ENCODE measurements at places on chromosomes 5 and 9.

- peak; percentile 87 for DNase-seq
These were observed 15.0 kb downstream of the HMHB1 start for GRCh38 chr5:143826951-143827444.

- DNase-seq = no peak
These were observed 31.1 kb downstream of the MEGF9 start for GRCh38 chr9:120683150-120683549.

GRCh38 chr5:151665613-151666012, 21.1 kb downstream of the SPARC start:
- no peak for DNase-seq

GRCh38 chr5:125461641-125462072, 715.2 kb upstream of the ZNF608 start:
- DNase-seq = no peak

- no peak for DNase-seq
These were observed 178.8 kb upstream of the HAPLN1 start for GRCh38 chr5:83899326-83899970.

DNA sequence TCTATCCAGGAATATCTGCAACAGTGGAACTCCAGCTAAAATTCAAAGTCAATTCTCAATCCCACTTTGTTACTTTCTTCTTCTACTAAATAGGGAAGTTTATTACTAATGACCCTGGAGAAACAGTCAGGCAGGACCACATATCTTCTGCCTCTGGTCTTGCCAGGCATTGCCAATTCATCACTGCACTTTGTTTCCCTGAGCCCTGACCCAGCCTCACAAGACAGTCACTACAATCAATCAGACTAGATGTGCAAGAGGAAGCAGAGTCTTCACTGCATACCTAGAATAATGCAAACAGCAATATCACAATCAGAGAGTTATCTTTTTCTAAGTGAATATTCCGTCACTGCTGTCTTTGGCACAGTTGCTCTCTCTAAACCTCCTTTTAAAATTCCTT, 74.9 kb upstream of the GAS1 start:
- DNase-seq = no peak

DNA sequence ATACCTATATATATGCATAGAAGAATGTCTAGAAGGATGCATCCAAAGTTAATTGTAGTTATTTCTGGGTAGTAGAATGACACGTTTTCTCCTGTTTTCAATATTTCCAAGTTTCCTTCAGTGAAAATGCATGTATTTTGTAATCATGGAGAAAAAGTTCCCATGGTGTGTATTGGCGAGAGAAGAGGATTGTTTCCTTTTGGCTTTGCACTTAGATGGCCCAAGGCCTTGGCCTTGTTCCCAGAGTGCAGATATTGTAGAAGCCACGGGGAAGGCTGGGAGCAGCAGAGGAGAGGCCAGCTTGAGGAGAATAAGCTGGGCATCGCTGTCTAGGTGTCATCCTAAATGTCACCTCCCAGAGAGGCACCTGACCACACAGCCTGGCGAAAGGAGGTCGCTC, 44.0 kb downstream of the IRF1 start:
- no peak for DNase-seq

DNA sequence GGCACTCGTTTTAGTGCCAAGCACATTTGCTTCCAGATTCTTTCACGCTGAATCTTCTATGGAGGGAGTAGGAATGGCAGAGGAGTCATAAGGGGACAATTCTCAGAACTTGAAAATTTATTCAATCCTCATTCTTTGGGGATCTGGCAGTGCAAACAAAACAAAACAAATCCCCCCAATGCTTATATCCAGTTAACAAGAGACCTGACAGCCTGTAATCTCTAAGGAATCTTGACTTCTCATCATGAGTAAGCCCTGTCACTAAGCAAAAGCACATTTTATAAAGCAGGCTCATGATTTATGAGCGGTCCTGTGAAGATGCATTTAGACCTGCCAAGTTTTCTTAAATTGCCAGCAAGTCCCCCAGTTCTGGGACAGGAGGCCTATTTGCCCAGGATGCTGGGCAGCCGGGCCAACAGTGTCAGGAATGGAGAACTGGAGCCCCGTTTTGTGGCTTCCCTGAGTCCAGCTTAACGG, 513.9 kb downstream of the CTNND2 start:
- DNase-seq = no peak

DNA sequence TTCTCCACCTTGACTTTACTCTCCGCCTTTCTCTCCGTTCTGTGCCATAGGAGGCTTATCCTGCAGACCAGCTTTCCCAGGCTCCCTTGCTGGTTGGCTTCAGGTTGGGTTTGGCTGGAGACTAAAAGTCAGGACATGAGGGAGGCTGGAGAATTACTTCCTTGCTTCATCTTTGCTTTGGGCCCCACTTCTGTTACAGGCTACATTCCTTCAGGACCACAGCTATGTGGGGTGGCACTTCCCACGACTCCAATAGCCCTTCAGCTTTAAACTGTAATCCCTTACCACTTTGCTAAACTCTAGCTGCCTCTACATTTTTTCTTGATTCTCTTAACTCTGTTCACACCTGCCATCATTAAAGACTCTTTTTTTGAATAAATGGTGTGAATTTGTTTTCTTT, 186.7 kb upstream of the NR4A3 start:
- DNase-seq = no peak

DNA sequence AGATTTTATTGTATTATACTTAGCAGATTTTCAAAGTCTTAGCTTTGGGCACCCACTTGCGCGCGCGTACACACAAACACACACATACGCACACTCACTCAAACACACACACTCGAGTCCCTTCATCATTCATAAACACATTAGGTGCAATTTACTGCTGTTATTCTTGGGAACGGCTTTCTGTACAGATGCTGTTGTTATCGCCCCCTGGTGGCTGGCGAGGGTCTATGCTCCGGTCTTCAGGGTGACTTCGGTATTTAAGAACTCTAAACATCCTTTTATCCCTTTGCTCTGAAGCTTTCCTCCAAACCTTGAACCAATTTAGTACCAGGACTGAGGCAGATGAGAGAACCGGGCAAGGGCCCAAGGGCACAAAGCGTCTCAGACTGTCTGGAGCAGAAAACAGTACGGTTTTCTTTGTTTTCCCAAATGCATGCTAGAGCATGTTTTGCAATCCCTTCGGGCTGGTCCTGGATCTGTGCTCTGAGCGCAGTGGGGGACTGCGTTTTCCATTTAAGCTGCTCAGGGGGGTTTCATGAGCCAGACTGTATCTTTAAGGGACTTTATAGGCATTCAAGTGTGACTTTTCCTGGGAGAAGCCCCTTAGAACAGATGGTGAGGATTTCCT, 1.7 kb upstream of the SLIT3 start:
- DNase-seq = peak; percentile 67

DNA sequence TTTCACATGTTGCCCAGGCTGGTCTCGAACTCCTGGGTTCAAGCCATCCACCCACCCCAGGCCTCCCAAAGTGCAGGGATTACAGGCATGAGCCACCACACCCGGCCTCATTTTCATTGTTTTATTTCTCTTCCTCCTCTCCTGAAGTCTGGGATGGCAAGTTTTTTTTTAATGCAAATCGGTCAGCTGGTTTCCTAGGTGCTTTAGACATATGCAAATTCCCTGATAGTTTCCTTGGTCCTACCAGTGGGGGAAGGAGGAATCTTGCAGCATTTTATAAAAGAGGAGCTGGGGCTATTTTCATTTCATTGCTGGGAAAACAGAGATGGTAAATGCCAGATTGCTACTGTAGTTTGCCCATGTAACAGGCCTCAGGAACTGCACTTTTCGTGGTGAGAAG, 179.4 kb downstream of the ACTL7B start:
- no peak for DNase-seq

DNA sequence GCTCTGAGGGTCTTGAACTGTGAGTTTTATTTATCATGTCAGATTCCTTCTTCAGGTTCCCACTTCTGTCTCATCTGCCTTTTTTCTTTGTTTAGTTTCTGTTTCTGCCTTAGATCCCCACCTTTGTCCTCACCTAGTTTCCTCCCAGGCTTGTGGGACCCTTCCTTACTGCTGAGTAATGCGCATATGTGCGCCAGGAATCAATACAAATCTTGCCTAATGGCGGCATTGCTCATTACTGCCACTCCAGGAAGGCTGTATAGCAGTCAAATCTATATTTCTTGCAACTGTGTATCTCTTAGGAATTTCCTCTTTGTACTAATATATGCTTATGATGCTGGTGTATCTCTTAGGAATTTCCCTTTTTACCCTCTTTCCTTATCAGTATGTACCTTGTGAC, 465.4 kb downstream of the DMRT2 start:
- no peak for DNase-seq

DNA sequence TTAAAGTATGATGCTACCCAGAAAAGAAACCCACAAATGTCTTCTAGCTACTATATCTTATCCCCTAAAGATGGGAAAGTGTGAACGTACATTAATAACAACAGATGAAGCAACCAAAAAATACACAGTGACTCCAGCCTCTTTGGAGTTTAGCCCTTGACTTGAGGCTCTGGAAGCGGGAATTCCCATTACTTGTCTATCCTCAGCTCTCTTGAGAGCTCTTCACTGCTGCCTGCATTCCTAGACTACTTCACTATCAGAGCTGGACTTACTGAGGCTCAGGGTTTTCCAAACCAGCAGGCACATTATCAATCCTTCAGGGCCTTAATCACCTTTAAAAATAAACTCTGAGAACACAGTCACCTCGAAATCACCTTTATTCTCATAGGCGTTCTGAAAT, 1.0 kb upstream of the NME5 start:
- no peak for DNase-seq

- DNase-seq = peak; percentile 56
These were observed 48.1 kb upstream of the RIOK2 start for GRCh38 chr5:97231025-97231636.

- peak; percentile 81 for DNase-seq
These were observed 124.4 kb downstream of the C9orf50 start for GRCh38 chr9:129496473-129497004.

GRCh38 chr9:137678202-137678601, 59.4 kb downstream of the EHMT1 start:
- no peak for DNase-seq

GRCh38 chr5:140310434-140310833, 7.5 kb upstream of the PFDN1 start:
- no peak for DNase-seq

DNA sequence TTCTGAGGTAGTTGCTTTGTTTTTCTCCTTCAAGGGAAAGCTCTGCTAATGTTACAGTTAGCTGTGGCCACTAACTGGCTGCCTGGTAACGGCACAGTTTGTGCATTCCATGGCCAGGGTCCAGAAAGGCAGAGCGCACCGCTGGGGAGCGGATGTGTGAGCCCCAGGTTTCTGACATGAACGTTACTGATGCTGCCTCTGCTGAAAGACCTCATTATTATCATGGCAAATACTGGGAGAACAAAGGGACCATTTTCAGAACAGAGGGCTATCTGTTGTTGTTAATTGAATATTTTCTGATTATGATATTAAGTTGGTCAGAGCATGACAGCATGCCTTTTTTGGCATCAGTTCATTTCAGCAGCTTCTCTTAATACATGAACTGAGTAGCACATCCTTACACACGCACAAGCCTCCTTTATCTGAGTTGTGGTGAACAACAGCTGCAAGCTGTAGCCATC, 134.1 kb downstream of the NUDT12 start:
- no peak for DNase-seq

DNA sequence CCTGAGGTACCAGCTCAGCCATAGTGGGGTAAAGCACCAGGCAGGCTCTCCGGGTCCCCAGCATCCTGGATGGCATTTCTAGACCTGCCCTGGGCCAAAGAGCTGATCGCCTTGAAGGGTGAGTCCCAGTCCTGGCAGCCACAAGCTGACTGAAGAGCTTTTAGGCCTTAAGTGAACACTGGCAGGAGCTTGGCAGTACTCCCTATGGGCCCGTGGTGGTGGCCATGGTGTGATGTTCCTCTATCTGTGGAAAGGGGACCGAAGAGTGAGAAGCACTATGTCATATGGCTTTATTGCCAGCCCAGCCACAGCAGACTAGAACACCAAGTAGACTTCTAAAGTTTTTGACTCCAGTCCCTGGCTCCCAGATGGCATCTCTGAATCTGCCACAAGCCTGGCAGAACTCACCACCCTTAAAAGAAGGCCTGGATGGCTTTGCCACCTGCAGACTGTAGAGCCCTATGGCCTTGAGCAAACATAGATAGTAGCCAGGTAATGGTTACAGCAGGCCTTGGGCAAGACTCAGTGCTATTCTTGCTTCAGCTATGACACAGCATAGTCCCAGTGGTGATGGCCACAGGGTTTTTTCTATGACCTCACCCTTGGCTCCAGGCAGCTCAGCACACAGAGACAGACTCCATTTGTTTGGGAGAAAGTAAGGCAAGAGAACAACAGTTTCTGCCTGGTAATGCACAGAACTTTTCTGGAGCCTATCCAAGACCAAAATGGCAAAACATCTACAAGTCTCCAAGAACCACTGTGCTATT, 801.5 kb upstream of the DMAC1 start:
- no peak for DNase-seq

DNA sequence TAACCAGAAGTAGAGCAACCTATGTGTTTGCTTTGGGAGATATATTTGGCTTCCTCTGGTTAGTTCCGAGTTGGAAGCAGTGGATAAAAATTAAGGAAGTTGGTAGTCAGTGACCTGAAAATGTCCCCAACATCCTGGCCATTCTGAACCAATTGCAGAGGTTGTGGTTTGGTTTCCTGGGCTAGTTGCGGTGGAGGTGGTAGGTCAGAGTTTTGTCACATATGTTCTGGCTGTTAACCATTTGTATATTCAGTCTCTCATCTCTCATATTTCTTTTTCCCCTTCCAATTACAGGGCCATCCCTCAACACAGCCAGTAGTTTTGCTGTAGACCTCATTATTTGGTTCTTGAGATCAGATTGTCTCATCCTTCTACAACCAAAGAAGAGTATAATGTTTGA, 1026.9 kb downstream of the PTPRD start:
- DNase-seq = no peak

GRCh38 chr5:133121080-133121479, 69.3 kb downstream of the HSPA4 start:
- DNase-seq = no peak

GRCh38 chr9:133958756-133959155, 33.4 kb downstream of the VAV2 start:
- DNase-seq = no peak

GRCh38 chr5:100252944-100253343, 282.2 kb upstream of the FAM174A start:
- DNase-seq = no peak

GRCh38 chr5:93336330-93337110, 244.5 kb downstream of the NR2F1-AS1 start:
- DNase-seq = no peak

GRCh38 chr5:81425569-81425968, 31.6 kb upstream of the ACOT12 start:
- DNase-seq = peak; percentile 68

- DNase-seq = no peak
These were observed 720.7 kb upstream of the CTNND2 start for GRCh38 chr5:12624776-12625560.

DNA sequence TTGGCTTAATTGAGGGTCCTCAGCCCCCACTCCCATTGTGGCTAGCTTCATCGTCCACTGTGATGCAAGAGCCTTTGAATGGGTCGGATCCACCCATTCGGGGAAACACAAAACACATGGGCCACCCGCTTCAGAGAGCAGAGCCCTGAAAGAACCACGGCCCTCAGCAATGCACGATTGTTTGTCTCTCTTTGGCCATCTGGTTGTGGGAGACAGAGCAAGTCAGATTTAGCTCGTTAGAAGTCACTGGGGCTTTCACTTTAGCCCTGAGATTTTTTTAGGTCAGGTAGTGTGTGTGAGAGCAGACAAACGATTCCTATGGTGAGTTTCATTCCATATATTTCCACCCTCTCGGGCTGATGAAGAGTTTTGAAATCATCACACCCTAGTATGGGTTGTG, 12.9 kb upstream of the COL15A1 start:
- no peak for DNase-seq
